ENCODE measurements at places on chromosomes 12 and 14.

DNA sequence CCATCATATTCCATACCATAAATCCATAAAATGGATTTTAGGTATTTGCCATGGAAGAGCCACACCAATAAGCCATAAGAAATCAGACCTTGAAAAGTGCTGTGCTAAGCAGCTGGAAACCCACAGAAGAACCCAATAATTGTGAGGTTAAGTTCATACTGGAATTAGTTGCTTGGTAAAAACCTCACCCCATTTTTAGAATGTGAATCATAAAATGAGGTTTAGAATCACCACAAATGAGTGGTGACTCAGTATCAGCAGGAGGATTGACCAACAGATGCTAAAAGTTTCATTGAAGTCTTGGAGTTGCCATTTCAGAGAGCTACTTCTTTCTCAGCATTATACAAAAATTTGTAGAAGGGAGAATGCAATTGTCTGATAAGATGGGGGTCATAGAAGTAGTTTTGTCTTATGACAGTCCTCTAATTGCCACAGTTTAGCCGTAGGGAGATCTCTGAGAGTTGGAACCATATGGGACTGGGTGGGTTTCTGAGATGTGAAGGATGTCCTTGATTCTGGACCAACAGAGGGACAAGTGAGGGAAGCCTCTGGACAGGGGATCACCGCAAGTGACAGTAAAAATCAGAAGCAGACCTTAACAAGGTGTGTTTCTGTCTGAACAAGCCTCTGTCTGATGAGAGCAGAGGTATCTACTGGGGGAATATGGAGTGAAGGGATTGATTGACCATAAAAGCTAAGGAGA lies 1.4 kb upstream of the STON2 start:
- DNase-seq = no peak

GRCh38 chr14:31880935-31881334 lies 196.2 kb upstream of the ARHGAP5 start:
- no peak for DNase-seq

DNA sequence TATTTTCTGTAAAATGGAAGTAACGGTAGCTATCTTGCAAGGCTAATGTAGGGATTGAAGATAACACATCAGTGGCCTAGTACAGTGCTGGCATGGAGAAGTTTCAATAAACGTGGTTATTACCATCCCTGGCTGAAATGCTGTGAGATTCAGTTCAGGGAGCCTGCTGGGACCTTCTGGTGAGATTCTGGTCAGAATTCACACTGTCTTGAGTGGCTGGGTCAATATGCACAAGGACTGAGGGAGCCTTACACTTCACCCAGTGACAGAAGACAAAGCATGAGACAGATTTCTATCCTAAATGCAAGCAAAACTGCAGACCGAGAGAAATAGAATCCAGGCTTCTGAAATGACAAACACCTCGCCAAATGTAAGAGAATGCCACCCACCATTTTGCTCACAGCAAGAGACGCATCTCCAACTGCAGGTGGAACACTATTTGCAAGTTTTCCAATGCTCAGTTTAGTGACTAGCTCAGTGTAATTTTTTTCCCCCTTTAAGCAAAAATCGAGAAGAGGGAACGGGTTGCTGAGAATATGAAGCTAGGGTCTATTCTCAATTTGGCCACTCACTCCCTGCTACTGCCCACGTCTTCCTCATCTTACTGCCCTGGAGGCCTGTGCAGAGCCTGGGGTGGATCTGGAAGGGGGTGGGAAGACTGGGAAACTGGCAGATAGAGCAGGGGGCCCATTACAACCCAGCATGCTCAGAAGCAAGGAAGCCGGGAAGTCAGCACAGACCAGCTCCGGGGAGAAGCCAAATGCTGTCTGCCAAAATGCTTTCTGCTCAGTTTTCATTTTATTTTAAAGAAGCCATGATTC lies 201.3 kb downstream of the TTC7B start:
- DNase-seq = no peak

- no peak for DNase-seq
These were observed 18.3 kb downstream of the AEBP2 start for GRCh38 chr12:19457561-19457960.

DNA sequence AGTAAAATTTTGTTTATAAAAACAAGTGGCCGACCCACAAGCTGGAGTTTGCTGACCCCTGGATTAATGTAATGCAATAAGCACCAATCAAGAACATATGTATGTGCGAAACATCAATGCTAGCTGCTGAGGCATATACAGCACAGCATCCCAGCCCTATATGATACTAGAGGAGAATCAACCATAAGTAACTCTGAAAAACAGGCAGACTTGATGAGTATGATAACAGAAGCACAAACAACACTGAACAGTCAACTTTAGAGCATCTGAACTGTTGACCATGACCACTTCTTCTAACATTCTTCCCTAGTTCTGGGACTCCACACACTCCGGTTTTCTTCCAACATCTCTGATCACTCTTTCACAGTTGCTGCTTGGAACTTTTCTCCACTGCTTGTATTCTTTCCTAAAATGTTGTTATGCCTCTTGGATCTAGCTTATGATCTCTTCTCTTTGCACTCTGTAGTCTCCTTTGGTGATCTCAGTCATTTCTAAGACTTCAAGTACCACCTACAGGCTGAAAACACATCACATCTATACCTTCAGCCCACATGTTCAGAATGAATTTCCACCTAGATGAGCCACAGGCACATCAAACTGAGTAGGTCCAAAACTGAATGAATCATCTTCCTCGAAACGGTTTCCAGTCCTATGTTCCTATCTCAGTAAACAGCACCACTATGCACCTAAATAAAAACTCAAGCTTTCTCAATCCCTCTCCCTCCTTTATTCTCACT lies 57.2 kb downstream of the STXBP6 start:
- DNase-seq = no peak

- no peak for DNase-seq
These were observed 3.1 kb downstream of the LHX5 start for GRCh38 chr12:113468365-113469223.

- DNase-seq = no peak
These were observed 77.5 kb upstream of the KRAS start for GRCh38 chr12:25328072-25328712.

DNA sequence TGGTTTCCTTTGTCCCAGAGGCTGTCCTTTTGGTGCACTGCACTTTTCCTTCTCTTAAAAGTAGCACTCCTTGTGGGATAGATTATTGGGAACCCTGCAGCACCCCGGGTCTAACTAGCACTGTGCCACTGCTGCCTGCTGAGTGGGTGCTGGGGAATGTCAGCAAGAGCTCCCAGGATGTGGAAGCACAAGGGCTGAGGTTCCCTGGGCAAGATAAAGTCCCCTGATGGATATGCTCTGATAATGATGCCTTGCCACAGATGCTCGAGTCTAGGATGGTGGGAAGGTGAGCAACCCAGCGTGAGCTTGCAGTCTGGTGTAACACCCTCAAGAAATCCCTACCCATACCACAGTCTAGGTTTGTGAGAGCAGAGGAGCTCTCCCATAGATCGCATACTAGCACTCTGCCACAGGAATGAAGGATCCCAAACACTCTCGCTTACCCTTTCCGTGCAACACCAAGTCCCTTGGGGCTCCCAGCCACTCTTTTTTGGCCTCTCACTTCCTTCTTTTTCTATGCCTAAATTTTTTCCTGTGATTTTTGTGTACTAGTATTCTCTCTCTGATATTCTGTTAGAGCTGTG lies 32.6 kb downstream of the USP15 start:
- no peak for DNase-seq

DNA sequence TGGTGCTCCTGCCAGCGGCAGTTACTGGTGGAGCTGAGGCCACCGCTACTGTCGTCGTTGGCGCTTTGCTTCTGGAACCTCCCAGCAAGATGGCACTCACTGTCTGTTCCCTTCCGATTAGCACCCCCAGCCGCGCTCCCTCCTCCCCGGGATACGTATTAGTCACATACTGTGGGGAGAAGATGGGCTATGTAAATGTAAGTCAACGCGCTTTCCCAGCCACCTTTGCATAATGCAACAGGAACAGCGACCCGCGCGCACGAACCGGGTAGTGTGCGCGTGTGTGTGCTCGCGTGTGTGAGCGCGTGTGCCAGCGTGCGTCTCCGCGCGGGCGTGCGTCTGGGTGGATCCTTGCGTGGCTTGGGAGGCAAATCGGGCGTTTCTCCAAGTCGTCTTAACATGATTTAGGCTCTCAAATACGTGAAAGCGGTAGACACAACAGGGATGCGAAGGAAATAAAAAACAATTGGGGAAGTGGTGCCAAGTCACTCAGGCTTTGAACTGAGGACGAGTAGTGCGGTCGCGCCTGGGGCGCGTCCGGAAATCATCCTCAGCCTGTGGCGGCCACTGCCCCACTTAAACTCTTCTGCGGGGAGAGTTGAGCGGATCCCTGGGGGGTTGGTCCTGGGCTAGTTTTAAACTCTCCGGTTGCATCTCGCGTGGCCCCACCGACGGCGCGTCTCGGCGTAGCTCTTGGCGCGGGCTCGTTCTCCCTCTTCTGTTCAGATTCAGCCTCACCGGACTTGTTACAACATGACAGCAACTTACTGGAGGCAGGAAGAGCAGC lies 1.8 kb downstream of the FLRT2 start:
- DNase-seq = no peak

DNA sequence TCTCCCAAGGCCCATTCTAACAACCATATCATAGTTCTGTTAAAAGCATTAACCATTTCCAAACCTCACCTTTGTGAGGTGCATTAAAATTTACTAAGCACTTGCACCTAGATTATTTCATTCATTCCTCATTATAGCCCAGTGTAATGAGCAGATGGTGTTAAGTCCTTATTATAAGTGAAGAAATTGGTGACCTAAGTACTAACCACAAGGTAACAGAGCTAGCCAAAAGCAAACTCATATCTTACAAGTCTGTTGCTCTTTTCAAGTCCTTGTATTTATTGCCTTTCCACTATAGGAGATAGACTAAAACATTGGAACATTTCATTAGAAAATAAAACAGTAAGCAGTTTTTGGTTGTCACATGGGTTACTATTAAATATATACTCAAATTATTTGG lies 49.7 kb downstream of the TDP1 start:
- no peak for DNase-seq

- no peak for DNase-seq
These were observed 835.9 kb downstream of the DIO2 start for GRCh38 chr14:79375356-79375755.

DNA sequence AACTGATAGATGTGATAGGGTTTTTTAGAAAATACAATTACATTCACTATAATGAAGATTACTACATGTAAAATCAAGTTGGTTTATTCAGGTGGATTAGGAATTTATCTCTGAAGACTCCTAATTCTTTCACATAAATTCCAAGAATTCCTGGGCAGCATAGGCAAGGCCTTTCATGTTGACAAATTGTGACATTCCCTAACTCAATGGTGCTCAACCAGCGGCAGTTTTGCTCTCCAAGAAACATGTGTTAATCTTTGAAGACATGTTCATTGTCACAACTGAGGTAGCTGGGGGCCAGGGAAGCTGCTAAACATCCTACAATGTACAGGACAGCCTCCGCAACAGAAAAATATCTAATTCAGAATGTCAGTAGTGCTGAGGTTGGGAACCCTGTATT lies 46.3 kb downstream of the PTPRQ start:
- no peak for DNase-seq

DNA sequence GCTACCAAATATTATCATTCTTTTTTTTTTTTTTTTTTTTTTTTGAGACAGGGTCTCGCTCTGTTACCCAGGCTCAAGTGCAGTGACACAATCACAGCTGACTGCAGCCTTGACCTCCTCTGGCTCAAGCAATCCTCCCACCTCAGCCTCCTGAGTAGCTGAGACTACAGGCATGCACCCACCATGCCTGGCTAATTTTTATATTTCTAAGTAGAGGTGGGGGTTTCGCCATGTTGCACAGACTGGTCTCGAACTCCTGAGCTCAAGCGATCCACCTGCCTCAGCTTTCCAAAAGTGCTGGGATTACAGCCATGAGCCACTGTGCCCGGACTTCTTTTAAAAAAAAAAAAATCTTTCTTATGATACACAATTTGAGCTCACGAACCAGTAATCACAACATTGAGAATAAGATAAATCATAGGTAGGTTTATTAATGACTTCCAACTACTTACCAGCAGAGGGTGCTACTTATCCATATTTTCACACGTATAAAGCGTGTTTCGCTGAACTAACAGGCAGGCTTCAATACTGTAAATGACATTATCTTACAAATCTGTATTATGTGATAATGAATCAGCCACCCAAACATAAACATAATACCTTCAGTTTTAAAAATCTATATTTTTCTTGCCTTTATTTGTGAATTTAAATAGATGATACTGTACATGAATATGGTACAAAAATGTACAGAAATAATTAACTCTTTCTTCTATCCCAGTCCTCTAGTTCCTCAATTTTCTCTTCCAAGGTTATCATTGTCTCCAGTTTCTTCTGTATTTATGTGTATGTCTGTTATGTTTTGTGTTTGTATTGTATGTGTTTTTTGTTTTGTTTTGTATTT lies 42.5 kb upstream of the BCAT1 start:
- no peak for DNase-seq

DNA sequence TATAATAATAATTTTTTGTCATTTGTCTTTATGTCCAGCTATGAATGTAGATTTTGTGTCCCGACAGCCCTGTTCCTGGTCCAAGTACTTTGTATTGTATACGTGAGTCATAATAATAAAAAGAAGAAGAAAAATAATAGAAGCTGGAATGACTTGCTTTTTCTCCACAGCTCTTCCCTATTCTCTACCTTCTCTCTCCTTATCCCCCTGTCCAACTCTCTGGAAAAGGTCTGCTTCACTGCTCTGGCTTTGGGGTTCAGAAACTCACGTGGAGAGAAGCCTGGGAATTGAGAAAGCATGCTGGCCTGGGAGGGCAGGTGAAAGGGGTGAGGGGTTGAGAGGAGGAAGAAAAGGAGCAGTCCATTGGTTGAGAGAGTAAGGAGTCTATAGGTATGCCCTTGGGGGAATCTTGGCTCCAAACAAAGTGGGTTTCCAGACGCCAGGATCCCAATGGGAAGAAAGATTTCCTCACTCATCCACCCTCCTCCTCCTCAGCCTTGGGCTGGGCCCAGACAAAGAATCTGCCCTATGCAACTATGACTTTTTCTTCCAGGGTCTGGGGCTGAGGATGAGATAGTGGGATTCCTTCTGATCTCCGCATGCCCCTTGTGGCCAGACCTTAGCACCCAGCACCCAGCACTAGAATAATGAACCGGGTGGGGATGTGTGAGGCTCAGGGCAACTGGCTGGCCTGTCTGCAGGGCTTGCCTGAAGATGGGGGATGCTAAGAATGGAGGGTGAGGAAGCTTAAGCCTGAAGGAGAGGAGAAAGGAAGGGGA lies 4.0 kb downstream of the HOXC8 start:
- no peak for DNase-seq

DNA sequence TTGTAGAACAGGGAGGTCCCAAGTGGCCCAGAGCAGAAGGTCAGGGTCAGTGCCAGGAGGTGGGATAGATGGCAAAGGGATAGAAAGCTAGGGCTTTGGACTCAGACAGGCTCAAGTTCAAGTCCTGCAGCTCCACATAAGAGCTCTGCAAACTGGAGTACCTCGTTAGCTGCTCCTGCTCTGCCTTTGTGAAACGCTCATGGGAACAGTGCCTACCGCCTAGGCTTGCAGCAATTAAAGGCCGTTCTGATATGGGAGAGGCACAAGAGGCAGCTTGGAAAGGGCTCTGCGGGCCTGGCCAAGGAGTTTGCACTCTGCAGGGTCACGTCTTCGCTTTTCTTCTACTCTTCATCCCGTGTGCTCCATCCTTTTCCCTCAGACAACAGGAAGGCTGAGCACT lies 54.1 kb downstream of the MAP1LC3B2 start:
- no peak for DNase-seq

GRCh38 chr14:100416921-100417860 lies 94.1 kb downstream of the SLC25A47 start:
- DNase-seq = peak; percentile 52

All from C1 segment of cervical spinal cord (tissue), 14 donors.